ENCODE measurements at places on chromosomes 1 and 21.

GRCh38 chr1:1841575-1841995 lies 49.3 kb downstream of the GNB1 start:
- DNase-seq, result no peak

DNA sequence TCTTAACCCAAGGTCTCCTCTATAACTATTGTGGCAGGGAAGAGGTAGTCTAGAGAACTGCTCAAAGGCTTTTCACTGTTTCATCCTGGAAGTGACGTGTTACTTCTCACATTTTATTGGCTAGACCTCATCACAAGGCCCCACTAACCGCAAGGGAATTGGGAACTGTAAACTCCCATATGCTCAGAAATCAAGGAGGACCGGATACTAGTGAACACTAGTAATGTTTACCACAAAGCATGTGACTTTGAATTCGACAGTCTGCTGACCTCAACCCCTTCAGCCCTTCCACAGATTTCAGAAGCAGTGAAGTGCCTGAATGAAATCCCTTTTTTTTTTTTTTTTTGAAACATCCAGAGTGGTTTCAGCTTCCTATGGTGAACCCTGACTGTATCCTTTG lies 3.4 kb upstream of the EEIG2 start:
- no peak for DNase-seq

DNA sequence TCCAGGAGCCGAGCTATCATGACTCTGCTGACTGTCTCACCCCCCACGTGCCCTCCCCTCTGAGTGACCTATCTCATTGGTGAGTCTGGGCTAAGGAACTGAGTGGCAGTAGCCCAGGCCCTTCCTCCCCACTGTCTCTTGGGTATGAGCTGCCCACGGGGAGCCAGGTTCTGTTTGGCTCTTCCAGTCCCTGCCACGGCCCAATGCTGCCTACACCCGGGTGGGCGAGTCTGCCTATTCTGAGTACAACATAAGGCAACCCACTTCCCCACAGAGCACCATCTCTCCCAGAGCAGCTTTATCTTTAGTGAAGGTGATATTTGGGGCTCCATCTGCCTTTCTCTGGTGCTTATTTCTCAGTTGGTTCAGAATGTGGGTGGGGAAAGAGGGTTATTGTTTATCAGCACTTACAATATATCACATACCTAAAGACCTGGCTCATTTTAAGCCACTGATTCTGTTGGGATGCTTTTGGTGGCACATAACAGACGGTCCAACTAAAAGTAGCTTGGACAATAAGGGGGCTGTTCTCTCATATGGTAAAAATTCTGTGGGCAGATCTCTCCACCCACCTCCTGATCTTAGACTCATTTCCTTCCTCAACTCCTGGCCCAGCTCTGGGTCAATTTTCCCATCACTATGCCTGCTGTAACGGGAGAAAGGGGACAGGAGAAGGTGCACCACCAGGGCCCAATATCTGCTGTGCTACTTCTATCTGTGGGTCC lies 27.7 kb upstream of the VWA5B1 start:
- no peak for DNase-seq

GRCh38 chr1:157774412-157774811 lies 2.5 kb downstream of the FCRL2 start:
- no peak for DNase-seq

DNA sequence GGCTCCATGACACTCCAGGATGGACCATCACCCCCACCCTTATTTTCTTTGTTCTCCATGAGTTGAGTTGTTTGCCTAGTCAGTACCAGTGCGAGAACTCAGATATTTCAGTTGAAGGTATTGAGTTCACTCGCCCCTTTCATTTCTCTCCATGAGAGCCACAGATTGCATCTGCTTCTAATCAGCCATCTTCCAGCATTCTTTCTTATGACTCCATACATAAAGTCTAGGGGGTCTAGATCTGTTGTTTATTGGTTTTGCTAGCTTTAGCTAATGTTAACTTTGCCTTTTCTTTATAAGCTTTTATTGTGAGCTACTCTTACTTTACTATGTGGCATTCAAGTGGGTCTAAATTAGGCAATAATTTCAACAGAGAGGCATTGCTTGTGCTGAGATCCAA lies 71.6 kb upstream of the PDC start:
- DNase-seq, result no peak

GRCh38 chr1:63198871-63199394 lies 123.4 kb upstream of the FOXD3 start:
- DNase-seq, result no peak

GRCh38 chr1:53330819-53331218 lies 2.9 kb upstream of the LRP8 start:
- no peak for DNase-seq

- no peak for DNase-seq
These were observed 13.1 kb downstream of the NFIA start for GRCh38 chr1:61095470-61095812.

DNA sequence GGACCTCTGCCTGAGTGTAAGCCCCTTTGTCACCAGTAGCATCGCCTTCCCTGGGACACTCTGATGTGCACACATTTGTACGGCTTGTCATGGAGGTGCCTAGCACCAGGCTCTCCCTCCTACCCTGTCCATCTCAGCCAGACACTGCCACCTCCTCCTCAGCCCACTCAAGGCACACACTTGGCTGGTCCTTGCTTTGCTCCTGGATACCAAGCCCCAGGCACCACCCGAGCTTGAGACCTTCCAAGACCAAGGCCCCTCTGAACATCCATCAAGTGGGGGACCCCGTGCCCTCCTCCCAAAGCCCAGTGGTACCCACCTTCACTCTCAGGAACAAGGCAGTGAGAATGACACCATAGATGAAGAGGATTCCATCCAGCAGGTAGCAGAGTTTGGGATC lies 78.0 kb downstream of the CD247 start:
- no peak for DNase-seq

- DNase-seq, result no peak
These were observed 23.9 kb downstream of the RNF2 start for GRCh38 chr1:185069202-185069772.

DNA sequence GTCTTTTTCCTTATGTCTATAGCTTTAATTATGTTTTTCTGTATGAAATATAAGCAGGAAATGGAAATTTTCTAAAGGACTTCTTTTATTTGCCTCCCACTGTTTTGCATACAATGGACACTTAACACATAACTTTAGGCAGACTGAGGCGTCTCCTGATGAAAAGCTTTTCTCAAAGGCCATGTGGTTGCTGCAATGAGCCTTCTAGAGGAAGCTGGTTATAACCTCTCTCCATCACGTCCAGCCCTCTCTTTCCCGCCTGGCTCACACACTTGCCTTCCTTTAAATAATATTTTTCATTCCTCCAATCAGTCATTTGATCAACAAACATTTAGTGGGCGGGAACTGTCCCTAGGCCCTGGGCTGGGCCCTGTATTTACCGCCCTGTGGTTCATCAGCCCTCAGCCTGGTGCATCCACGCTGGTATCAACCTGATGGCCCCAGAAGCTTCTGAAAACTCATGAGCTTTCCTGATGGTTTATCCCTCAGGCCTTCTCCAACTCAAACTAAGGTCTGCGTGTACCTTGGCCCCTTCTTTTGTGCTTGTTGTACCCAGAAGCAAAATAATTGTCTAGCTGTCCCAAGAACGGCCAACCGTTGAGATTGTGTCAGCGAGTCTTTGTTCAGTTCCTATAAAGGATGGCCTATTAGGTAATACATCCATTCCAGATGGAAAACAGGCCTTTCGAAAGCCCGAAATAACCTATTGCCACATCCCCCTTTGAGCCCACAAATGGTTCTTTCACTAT lies 75.3 kb upstream of the LYST start:
- no peak for DNase-seq

GRCh38 chr1:211478376-211478775 lies 13.6 kb downstream of the RD3 start:
- DNase-seq, result no peak

DNA sequence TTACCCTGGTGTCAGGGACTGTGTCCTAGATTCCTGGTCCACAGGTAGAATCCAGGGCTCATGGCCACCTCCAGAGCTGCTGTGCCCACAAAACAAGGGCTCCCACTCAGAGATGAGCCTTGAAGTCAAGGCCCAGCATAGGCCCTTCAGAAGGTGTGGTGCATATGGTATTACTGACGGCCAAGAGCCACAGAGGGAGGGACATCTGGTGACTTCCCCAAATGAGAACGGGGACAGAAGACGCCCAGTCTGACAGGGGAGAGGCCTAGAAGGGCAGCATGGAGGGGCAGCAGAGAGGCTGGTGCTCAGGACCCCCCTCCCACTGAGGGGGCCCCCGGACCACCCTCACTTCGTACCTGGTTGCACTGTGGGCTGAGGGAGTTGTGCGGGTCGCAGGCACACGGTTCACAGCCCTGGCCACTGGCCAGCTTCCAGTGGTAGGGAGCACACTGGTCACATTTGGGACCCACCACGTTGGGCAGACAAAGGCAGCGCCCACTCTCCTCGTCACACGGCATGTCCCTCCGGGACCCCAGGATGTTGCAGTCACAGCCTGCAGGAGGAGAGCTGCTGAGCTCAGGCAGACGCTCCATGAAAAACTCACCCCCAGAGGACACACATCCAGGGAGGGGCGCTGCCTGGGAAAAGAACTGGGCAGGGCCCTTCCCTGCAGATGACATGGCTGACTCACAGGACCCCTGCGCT lies 25.0 kb downstream of the LAMB3 start:
- peak; percentile 33 for DNase-seq

GRCh38 chr1:30159015-30159414 lies 564.4 kb downstream of the MATN1 start:
- DNase-seq, result no peak

DNA sequence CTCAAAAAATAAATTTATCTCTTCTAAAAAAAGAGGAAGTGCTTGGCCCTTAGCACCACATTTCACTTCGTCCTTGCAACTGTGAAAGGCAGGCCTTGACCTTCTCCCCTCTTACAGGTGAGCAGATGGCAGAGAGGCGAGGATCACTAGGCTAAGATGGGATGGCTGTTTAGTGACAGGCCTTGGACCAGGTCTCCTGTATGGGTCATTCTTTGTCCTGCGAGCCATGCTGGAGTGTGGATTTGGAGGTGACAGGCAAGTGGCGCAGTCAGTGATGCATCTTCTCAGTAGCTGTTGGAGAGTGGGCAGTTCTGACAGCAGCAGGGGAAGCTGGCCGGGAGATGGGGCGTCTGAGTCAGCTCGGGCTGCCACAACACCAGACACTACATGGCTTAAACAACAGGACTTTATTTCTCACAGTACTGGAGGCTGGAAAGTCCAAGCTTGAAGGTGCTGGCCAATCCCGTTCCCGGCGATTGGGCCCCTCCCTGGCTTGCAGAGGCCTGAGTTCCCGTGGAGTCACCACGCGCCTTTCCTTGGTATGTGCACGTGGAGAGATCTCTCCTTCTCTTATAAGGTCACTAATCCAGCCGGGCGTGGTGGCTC lies 16.5 kb downstream of the SLC27A3 start:
- no peak for DNase-seq

Data from GM10248 (cell line).